KBM-7 (cell line): ENCODE measurements at places on chromosomes 7 and 10.

GRCh38 chr7:7921830-7922229, 46.8 kb upstream of the GLCCI1 start:
- no peak for DNase-seq

- peak; percentile 21 for DNase-seq
These were observed 1.8 kb downstream of the SEPTIN7 start for GRCh38 chr7:35802649-35803048.

DNA sequence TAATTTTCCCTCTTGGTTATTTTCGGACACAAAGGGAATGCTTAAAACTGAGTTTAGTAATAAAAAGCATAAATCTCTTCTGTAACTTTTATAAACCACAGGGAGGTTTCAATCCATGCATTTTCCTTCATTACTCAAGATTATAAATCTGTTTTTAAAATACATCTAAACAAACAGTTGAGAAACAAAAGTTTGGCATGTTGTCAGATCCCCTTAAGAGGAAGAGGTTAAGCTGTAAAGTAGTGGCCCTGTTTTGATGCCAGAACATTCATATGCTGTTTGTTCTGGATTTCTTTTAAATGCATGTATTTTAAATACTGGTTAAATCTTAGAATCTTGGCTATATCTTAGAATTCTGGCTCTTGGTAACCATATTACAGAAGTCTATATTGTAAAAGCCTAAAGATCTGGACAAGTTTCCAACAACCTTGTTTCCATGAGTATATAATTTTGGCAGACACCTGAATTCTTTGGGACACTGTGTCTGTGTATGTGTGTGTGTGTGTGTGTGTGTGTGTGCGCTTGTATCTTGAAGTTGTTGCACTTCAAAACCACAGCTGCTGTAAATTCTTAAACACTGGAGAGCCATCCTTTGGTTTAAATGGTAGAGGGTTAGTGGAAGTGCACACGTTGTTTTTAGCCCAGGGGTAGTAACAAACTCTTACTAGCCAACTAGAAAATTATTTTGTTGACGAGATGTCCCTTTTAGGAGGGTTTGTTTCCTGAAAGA, 6.8 kb upstream of the SEMA4G start:
- DNase-seq: no peak

DNA sequence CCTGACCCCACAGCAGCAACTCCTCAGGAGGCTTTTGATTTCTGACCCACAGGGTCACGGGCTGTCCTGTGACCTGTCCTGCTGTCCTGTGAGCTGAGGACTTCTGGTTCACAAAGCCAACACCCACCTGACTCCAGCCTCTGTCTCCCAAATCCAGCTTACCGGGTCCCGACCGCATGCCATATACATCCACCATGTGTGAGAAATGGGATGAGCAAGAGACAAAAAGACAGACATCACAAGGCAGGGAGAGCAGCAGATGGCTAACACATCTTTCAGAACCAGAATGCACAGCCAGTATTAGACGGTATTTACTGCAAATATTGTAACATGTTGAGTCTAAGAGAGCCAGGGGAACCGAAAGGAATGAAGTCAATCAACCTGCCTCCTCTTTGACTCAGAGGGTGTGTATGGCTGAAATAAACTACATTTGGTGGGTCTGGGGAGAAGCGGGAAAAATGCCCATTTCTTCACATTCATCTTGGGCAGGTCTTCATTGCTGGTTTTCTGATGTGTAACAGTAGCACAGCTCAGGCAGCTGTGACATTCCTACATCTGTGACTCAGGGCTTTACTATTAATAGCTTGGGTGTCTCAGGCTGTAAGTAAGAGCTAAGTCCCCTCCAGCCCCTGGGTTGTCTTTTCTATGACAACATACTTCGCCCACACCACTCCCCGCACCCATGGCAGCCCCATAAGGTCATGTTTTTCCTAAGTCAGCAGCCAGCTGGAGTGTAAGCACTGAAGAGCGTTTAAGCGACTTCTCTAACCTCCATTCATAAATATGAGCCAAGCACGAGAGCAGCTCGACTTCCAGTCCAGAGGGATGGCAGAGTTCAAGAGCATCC, 25.0 kb downstream of the ABLIM1 start:
- DNase-seq: no peak

DNA sequence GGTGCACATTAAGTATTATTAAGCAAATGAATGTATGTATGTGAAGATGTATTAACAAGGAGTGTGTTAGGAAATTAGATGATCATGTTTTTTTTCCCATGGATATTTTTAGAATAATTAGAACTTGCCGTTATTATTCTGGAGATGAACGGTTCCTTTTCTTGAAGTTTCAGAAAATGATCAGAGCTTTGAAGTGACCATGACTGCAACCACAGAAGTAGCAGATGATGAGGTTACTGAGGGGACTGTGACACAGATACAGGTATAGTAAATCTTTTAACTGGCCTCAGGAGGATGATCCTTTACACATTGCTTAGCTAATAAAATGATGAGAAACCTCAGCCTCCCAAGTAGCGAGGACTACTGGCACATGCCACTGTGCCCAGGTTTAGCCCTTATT, 18.6 kb downstream of the DMTF1 start:
- no peak for DNase-seq

DNA sequence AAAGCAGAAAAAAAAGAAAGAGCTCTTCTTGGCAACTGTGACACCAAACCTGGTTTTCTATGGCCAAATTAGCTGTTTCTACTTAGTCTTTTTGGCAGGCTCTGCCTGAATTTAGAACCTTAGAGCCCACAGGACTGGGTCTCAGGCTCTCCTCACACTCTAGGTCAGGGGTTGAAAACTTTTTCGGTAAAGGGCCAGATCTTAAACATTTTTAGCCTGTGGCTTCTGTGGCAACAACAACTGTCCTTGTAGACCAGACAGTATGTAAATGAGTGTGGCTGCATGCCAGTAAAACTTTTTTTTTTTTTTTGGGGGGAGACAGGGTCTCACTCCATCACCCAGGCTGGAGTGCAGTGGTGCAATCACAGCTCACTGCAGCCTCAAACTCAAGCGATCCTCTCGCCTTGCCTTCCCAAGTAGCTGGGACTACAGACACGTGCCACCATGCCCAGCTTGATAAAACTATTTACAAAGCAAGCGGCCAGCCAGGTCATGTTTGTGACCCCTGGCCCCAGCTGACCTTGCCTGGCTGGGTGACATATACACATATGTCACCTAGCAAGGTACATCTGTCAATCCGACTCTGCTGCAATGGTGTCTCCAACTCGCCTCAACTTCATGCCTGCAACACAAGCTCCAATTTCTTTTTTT, 17.4 kb downstream of the KPNA7 start:
- no peak for DNase-seq

- DNase-seq: no peak
These were observed 94.4 kb downstream of the ZNF277 start for GRCh38 chr7:112300831-112301407.

- no peak for DNase-seq
These were observed 92.0 kb upstream of the MKLN1 start for GRCh38 chr7:131235489-131236317.

GRCh38 chr7:139035586-139036353, at the start of gene ZC3HAV1L:
ZC3HAV1L (minus strand) TSS chr7:139036042; CDS start chr7:139036017, 25 bp downstream.
- DNase-seq: peak; percentile 81

DNA sequence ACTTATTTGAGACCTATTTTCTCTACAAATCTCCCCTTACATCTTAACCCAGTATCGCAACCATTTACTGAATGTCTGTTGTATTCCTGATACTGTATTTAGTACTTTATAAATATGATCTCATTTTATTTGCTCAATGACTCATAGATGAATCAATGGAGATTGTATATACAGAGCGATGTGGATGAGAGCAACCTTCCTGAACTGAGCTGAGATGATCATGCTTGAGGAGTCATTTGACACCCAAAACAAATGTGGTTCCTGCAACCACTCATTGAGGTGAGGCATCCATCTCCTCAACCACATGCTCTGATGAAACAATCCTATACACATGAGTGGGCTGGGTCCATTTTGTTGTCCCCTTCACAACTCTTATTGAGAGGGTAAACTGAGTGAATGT, 250.0 kb downstream of the CDC14C start:
- DNase-seq: no peak

DNA sequence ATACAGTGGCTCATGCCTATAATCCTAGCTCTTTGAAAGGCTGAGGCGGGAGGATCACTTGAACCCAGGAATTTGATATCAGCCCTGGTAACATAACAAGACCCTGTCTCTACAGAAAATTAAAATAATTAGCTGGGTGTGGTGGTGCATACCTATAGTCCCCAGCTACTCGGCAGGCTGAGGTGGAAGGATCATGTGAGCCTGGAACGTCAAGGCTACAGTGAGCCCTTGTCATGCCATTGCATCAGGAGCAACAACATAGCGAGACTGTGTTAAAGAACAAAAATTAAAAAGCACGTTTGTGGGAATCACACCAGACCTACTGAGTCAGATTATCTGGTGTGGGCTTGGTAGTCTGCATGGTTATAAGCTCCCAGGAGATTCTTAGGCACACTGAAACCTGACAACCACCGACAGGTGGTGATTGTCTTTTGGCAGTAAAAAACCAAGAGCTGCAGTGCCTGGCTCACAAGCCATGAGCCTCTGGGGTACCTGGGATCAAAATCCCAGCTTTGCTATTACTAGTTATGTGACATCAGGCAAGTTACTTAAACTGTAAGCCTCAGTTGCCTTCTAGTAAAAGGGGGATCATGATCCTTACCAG, 146.9 kb downstream of the SND1 start:
- DNase-seq: no peak

- no peak for DNase-seq
These were observed 833 bp upstream of the PNLIPRP1 start for GRCh38 chr10:116589926-116590325.

DNA sequence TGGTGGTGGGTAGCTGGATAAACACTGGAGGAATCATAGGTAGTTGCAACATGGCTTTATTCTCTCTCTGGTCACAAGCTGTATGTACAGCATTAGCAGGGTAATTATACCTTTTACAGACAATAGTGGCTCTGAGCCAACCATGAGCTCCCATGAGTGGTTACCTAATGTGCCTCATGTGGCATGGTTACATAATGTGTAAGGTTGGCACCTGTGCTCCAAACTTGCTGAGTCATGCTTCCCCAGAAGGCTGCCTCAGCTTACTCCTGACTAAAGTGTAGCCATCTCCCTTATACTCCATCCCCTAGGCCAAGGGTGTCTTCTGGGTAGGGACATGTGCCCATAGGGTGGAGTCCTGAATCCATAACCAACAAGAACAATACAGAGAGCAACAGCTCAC, 345.3 kb upstream of the SEMA3C start:
- no peak for DNase-seq

DNA sequence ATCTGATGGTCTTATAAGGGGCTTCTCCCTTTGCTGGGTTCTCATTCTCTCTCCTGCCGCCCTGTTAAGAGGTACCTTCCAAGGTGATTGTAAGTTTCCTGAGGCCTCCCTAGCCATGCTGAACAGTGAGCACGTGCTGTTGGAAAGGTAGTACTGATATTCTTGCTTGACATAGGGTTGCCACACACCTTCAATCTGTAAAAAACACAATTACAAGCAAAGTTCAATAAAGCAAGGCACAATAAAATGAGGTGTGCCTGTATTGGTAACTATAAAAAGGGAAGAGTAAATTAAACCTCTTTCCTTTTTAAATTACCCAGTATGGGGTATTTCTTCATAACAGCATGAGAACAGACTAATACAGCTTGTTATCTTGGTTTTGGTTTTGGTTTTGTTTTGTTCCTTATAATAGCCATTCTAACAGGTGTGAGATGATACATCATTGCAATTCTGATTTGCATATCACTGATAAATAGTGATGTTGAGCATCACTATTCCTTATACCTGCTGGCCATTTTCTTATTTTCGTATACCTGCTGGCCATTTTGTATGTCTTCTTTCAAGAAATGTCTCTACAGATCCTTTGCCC, 164.9 kb upstream of the TRIM24 start:
- DNase-seq: no peak

DNA sequence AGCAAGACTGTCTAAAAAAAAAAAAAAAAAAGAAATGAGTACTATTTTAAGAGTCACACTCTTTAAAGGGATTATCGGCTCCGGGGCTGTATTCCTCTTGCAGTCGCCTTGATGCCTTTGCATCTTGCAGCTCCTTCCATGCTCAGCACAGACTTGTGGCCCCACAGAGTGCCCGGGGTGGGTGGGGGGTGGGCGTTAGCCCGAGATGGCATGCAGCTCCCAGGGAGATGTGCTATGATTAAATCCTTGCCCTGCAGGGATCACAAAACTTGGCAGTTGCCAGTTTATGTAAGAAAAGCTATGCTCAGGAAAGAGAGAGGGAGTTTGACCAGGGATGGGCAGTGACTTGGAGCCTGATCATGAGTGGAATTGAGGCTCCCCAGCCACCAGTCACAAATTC, 81.9 kb downstream of the CCDC3 start:
- no peak for DNase-seq

GRCh38 chr7:44063894-44064651, 1.3 kb downstream of the PGAM2 start:
- no peak for DNase-seq

DNA sequence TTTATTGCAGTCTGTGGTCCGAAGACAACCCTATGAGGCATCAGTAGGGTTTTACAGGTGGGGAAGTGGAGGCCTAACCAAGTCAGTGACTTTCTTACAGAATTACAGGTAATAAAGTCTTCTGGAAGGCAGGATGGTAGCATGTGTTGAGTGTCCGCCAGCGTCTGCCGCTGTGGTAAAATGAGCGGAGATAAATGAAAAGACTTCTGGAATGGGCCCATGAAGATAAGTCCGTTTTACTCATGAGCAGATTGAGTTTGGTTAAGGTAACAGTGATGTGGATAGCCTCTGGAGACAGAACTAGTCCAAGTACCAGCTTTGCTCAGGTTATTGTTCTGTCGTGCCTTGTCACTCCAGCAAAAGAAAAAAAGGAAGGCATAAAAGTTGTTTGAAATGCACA, 966 bp downstream of the FBH1 start:
- DNase-seq: no peak

GRCh38 chr7:80053124-80053523, 81.5 kb upstream of the GNAI1 start:
- no peak for DNase-seq
